Mesenteric fat pad (tissue), 1 donor: ENCODE measurements at places on chromosomes 13 and 19.

DNA sequence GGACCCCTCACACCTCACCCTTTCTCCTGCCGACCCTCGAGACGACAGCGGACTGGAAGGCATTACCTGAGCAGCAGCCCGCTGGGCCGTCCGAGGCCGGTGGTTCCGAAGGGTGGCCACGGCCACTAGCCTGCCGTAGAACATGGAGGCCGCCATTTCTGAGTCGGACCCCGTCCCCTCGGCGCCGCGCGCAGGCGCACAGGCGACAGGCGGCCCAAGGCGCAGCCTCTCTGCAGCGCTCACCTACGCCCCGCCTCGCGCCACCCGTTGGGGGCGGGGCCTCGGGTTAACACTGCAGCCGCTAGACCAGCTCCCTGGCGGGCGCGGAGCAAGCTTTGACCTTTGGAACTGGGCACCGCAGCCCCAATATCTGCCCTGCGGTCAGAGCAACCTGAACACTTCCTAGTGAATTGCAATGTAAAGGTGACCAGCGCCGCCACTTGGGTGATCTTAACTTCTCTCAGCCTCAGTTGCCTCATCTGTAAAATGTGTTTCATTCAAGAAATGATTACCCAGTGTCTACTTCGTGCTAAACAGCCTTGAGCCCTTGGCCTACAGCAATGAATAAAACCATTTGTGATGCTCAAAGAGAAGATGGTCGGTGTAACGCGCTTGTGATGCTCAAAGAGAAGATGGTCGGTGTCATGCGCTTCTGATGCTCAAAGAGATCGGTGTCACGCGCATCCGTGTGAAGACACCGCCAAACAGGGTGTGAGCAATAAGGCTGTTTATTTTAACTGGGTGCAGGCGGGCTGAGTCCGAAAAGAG, at the start of gene SUCLA2:
Gene SUCLA2, minus strand, starts transcription at position 160 of the 768 bp plus-strand sequence. Its CDS starts 4 bp downstream, at position 156.
- peak; percentile 98 for DNase-seq

- DNase-seq, result peak; percentile 77
Measured at GRCh38 chr13:113646921-113647340, 11.1 kb downstream of the ATP4B start.

DNA sequence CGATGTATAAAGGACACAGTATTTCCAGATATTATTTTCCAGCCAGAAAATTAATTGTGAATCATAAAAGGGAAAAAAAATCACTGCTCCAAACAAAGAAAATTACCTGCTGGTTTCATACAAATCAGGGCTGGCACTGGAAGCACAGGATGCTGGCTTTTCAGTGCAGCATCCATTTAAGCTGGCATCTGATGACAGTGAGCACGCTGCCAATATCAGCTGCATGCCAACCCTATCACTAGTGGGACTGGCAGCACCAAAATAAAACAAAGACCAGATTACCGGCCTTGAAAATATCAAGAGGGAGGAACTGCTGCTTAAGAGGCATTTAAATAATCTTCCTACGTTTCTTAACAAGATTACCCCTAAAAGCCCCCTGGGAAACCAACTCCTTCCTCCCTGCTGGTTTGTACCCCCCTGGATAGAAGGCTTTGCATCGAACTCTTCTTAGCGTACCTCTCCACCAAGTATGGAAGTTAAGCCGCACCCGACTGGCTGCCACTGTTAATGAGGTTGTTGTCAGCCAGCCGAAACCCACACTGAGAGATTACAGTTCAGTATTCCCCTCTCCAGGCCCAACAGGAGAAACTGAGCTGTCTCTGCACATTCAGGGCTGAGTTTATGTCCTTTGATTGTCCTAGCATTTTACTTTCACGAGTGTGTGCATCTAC, 257.8 kb downstream of the EFNB2 start:
- DNase-seq, result no peak

DNA sequence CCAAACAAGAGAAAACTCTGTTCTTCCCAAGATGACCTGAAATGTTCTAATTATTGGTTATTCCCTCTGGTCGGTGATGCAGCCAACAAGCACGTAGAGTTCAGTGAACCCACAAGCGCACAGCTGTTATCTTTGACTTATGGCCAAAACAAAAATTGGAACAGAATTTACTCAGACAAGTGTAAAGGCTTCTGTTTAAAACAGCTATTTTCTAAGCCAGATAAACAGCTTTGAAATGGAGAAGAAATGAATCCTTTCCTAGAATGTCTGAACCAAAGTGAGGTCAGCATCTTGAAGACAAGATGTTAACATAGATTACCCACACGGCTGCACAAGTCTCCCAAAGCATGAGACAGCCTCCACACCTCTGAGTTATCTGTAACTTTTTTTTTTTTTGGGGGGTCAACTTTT, 669.2 kb downstream of the DIAPH3 start:
- no peak for DNase-seq

DNA sequence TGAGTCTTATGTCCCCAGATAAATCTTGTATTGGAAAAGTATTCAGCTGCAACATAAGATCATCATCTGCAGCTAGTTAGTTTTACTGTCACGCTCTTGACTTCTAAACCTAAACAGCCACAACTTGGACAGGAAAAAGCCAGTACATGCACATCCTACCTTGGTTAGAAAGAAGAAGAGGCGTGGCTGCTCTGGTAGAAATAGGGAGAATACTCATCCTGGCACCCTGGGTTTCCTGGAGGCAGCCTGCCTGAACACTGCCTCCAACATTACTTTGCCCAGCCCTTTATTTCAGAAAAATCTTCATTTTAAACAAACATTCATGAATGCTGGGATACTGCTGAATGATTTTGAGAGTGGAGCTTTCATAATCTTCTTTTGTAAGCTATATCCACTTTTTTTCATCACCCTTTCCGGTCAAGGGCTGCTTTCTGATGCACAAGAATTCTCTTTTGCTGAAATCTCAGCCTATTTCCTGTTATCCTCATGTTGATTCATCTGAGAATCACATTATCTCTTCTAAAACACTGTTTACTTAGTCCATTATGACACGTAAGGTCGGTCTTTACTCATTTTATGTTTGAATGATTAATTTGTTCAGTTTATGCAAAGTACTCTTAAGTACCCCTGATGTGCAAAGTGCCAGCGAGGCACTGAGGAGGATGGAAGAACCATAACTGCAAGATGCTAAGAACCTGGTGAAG, 55.2 kb downstream of the STARD13 start:
- DNase-seq, result no peak

- no peak for DNase-seq
Measured at GRCh38 chr13:33290421-33290965, 4.9 kb upstream of the STARD13 start.

- DNase-seq, result no peak
Measured at GRCh38 chr19:3359919-3360420, 6.4 kb upstream of the NFIC start.

- DNase-seq, result no peak
Measured at GRCh38 chr19:14375055-14375581, 6.1 kb upstream of the ADGRE5 start.

- DNase-seq, result no peak
Measured at GRCh38 chr19:33273065-33273736, 29.1 kb downstream of the CEBPA start.

- DNase-seq, result no peak
Measured at GRCh38 chr13:102580552-102581169, 16.1 kb upstream of the TPP2 start.

DNA sequence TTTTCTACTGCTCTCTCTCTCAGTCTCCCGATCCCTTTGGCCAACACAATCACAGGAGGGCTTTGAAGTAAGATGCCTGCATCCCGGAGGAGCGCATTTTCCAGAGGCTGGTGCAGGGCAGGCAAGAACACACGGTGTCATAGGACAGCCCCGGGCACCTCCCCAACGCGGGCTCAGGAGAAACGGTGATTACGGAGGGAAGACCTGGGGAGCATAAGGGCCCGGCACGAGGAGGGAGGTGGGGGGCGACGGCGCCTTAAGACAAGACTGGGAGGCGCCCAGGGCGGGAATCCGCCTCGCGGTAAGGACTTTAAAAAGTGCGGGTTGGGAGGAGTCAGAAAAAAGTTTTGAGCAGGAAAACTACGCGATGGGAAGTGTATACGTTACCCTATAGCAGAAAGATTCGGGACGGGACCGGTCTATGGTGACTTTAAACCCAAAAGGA, 18.7 kb upstream of the ZNF888 start:
- no peak for DNase-seq

DNA sequence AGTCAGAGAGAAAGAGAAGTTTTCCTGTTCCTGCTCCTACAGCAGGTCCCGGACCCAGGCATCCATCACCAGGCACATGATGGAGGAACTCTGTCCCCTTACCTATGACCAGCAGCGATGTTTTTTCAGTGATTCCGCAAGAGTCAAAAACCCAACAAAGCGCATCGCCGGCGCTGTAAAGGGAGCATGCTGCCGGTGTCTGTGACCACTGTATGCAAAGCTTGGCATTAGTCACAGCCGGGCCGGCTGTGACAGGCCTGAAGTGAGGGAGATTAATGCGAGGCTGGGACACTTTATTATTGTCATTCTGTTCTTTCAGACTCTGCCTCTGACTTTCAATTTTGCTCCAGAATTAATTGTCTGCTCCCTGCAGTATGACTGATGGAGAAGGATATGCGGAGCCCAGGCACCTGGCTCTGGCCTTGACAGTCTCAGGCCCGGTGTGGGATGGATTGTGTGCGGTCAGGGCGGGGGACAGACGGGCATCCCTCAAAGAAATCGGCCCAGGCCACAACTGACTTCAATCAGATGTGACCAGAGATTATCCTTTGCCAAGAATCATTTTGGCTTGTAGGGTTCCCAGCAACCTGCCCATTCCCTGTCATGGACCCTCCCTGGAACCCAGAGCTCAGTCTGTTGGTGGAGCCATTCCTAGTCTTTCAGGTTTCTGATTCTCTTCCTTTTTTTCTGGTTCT, 462.0 kb upstream of the ZNF507 start:
- no peak for DNase-seq

- no peak for DNase-seq
Measured at GRCh38 chr19:47210689-47211316, 20.2 kb downstream of the BBC3 start.

DNA sequence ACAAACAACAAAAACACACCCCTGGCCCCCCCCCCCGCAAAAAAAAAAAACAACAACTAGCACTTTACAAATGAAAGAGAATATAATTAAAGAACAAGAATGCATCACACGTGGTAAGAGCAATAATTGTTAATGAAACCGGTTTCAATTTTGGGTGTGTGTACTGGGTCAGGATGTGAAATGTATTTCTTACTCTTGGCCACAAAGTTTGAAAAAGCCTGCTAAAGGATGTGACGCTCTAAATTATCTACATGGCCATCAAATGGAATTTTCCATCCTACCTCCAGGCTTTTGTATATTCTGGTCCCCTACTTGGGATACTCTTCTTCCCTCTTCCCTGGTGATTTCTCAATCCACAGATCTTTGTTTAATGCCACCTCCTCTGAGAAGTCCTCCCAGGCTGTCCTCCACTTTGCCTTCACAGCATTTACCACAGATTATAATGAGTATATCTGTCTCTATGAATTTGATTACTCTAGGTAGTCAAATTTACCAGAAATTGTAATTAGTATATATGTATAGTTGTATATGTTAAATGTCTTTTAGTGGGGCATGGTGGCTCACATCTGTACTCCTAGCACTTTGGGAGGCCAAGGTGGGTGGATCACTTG, 2.1 kb downstream of the SARS2 start:
- DNase-seq, result no peak

DNA sequence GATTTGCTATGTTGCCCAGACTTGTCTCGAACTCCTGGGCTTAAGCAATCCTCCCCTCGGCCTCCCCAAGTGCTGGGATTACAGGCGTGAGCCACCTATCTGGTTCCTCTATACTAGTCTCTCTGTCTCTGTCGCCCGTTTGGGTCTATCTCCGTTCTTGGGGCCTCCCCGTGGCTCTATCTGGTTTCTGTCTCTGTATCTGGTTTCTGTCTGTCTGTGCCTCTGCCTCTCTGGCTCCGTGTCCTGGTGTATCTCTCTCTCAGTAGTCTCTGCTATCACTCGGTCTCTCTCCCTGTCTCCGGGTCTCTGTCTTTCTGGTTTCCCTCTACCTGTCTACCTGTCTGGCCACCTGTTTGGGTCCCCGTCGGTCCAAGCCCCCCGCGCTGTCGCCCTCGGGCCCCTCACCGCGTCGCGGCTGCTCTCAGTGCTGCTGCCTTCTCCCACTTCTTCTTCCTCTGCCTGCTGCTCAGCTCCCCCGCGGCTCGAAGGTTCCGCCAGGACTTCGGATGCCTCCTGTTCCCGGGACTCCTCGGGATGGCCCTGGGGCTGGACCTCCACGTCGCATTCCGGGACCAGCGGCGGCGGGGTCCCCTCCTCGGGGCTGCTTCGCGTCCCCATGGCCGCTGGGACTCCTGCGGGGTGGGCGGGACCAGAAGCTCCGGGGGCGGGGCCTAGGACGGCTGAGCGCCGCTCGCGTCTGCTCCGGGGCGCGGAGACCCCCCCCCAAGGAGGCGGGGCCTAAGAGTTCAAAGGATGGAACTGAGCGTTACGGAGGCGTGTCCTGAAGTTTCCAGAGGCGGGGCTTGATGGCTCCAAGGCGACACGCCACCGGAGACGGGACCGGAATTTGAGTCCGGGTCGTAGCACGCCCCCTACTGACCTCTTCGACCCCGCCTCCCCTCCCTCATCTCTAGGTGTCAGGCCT, 783 bp downstream of the PHLDB3 start:
- peak; percentile 96 for DNase-seq

DNA sequence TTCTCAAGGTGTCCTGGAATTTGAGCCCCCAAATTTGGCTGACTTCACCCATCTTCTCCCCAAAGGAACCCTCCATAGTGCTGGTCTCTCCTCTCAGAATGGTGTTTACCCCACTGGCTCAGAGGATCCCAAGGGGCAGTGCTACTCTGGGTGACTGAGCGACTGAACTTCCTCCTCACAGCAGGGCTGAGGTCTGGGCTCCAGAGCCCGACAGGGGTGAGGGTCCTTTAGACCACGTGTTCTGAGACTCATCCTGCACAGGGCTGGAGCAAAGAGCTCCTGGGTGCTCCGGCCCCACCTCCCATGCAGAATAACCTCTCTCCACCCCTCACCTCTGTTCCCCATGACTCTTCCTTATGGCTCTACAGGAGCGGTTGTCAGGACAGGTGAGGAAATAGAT, 23.2 kb upstream of the CD33 start:
- DNase-seq, result no peak

GRCh38 chr13:37306778-37307544, 201.5 kb upstream of the CSNK1A1L start:
- DNase-seq, result no peak

- DNase-seq, result no peak
Measured at GRCh38 chr19:497491-497868, 1.2 kb downstream of the MADCAM1 start.
